HT-29 (cell line): ENCODE measurements at places on chromosomes 11 and 22. TPM values are rescaled to one million over a fixed set of nuclear protein-coding genes. Genes with fewer than 3 reads are reported as not detected.

Gene NAP1L4
- 114 and 116 TPM in 2 replicates for total RNA-seq

Gene MUC15
- total RNA-seq, result 0.28 TPM in 1 of 2 replicates, not detected in the other

Gene LRRC56
- total RNA-seq, result 8.1 and 10.0 TPM in 2 replicates

Gene FGF4
- not detected in 2 replicates for total RNA-seq

Gene RIN1
- total RNA-seq, result 18.8 and 21.0 TPM in 2 replicates

Gene PGA5
- not detected in 2 replicates for total RNA-seq

Gene SLC35E4
- total RNA-seq, result 14.2 and 22.1 TPM in 2 replicates

Gene LARGE2
- total RNA-seq, result 2.6 and 4.5 TPM in 2 replicates

Gene SLC22A9
- 0.18 and 0.43 TPM in 2 replicates for total RNA-seq

Gene TRIM48
- total RNA-seq, result not detected in 2 replicates

Gene CSNK2A3
- 0.51 and 1.5 TPM in 2 replicates for total RNA-seq

Gene MS4A14
- total RNA-seq, result not detected in 2 replicates

Gene CAVIN3
- total RNA-seq, result 1.6 TPM in 1 of 2 replicates, not detected in the other

Gene NCF4
- not detected in 2 replicates for total RNA-seq

Gene CHID1
- total RNA-seq, result 68.2 and 80.6 TPM in 2 replicates

Gene CFAP300
- total RNA-seq, result 3.8 and 7.4 TPM in 2 replicates

Gene OR8G5
- not detected in 2 replicates for total RNA-seq

Gene OR1S2
- total RNA-seq, result not detected in 2 replicates

Gene RTN4RL2
- total RNA-seq, result 0.79 and 1.1 TPM in 2 replicates

Gene VWCE
- not detected in 2 replicates for total RNA-seq

Gene C11orf52
- 4.3 and 6.3 TPM in 2 replicates for total RNA-seq

Gene CBX6
- total RNA-seq, result 10.8 and 12.3 TPM in 2 replicates

Gene RIMBP3C
- total RNA-seq, result 0.03 TPM in 1 of 2 replicates, not detected in the other

Gene OR52I1
- total RNA-seq, result not detected in 2 replicates

Gene RFPL2
- total RNA-seq, result not detected in 2 replicates

Gene NCAM1
- not detected in 2 replicates for total RNA-seq

Gene OR56A1
- not detected in 2 replicates for total RNA-seq

Gene MTFP1
- total RNA-seq, result 43.7 and 46.8 TPM in 2 replicates

Gene MISFA
- 0.76 and 1.0 TPM in 2 replicates for total RNA-seq

Gene OOSP2
- not detected in 2 replicates for total RNA-seq

Gene NDUFV1
- 384 and 431 TPM in 2 replicates for total RNA-seq

Gene LRRC4C
- total RNA-seq, result not detected in 2 replicates

Gene POU2AF2
- total RNA-seq, result 6.3 and 6.5 TPM in 2 replicates

Gene NXPE1
- total RNA-seq, result not detected in 2 replicates

Gene ADM2
- 2.2 and 4.2 TPM in 2 replicates for total RNA-seq

Gene LRRC32
- total RNA-seq, result 0.10 TPM in 1 of 2 replicates, not detected in the other

Gene CSF2RB
- not detected in 2 replicates for total RNA-seq

Gene TBX10
- total RNA-seq, result 2.2 and 5.4 TPM in 2 replicates

Gene CD248
- total RNA-seq, result not detected in 2 replicates

Gene BTBD10
- total RNA-seq, result 26.0 and 29.8 TPM in 2 replicates

Gene OR51E1
- total RNA-seq, result 0.41 and 0.63 TPM in 2 replicates

Gene ARSA
- 11.4 and 16.6 TPM in 2 replicates for total RNA-seq

Gene CARD18
- not detected in 2 replicates for total RNA-seq

Gene PLEKHA7
- 57.5 and 70.8 TPM in 2 replicates for total RNA-seq

Gene TSPAN32
- total RNA-seq, result 1.4 and 2.5 TPM in 2 replicates

Gene SLC1A2
- total RNA-seq, result not detected in 2 replicates

Gene SYT9
- not detected in 2 replicates for total RNA-seq

Gene ACR
- total RNA-seq, result not detected in 2 replicates

Gene MPPED1
- not detected in 2 replicates for total RNA-seq

Gene TEX12
- total RNA-seq, result not detected in 2 replicates

Gene FLRT1
- 0.15 TPM in 1 of 2 replicates, not detected in the other for total RNA-seq

Gene GUCY1A2
- not detected in 2 replicates for total RNA-seq

Gene SLC36A4
- total RNA-seq, result 2.3 and 2.7 TPM in 2 replicates

Gene ANGPTL5
- total RNA-seq, result not detected in 2 replicates

Gene OR8A1
- not detected in 2 replicates for total RNA-seq

Gene OR51A7
- total RNA-seq, result not detected in 2 replicates

Gene KCNK4
- total RNA-seq, result not detected in 2 replicates

Gene ANO1
- 83.2 and 114 TPM in 2 replicates for total RNA-seq

Gene NLRP6
- total RNA-seq, result not detected in 2 replicates
